Stimulated activated CD4-positive, alpha-beta T cell treated with anti-CD3 and anti-CD28 coated beads, Interleukin-1b, Interleukin-23, amount 100 ng/mL, for 24 hours (primary cell): ENCODE measurements at places on chromosomes 4 and X.

DNA sequence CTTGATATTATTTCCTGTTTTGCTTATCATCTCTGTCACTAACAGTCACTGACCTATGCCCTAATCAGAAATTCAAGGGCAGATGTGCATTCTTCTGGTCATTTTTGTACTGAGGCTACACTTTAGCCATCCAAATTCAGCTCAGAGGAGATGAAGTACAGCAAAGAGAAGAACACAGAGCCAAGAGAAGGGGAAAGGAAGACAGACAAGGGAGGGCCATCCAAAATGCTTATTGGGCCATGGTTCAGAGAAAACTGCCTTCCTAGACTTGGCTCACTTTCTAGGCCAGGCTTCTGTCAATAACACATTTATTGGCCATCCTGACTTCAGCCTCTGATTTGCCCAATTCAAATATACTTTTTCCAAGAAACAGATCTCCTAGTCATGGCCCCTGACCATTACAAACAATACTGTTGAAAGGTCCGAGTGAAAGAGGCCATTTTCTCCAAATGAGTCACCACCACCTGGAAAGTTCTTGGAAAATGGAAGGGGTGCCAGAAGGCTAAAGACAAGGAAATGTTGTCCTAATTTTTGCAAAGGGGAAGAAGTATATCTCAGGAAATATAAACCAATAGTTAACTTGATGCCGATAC, 56.4 kb downstream of the DCX start:
- no peak for DNase-seq

- no peak for DNase-seq
Observed at GRCh38 chrX:39328661-39329060, 527.4 kb downstream of the MID1IP1 start.

DNA sequence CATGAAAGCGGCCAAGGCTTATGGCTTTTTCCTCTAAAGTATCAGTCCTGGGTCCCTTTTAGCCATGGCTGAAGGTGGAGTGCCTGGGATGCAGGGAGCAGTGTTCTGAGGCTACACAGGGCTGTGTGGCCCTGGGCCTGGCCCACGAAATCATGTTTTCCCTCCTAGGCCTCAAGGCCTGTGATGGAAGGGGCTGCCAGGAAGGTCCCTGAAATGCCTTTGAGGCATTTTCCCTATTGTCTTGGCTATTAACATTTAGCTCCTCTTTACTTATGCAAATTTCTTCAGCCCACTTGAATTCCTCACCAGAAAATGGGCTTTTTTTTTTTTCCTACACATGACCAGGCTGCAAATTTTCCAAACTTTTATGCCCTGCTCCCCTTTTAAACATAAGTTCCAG, 657.0 kb downstream of the DACH2 start:
- no peak for DNase-seq

DNA sequence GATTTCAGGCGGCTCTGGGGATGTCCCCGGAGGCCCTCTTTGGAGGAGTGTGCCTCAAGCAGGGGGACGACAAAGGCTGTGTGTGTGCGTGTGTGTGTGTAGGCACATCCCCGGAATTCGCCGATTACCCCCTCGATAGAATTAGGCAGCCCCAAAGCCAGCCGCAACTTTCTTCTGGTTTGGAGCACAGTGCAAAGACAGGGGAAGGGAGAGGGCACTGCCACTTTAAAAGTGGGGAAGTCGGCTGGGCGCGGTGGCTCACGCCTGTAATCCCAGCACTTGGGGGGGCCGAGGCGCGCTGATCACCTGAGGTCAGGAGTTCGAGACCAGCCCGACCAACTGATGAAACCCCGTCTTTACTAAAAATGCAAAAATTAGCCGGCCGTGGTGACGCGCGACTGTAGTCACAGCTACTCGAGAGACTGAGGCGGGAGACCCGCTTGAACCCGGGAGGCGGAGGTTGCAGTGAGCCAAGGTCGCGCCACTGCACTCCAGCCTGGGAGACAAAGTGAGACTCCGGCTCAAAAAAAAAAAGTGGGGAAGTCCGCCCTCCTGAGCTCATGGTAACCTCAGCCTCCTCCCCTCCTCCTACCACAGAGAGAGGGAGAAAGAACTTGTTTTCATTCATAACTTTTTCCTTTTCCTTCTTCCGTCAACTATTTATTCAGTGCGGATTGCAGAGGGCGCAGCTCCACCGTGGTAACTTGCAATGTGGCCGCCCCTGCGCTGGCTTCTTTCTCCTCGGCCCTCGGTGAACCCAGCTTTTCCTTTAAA, 2.4 kb downstream of the SPRY1 start:
- DNase-seq, result no peak

GRCh38 chr4:47838445-47838844, 578 bp upstream of the CORIN start:
- no peak for DNase-seq

- no peak for DNase-seq
Observed at GRCh38 chrX:49155243-49155899, 7.2 kb upstream of the MAGIX start.

DNA sequence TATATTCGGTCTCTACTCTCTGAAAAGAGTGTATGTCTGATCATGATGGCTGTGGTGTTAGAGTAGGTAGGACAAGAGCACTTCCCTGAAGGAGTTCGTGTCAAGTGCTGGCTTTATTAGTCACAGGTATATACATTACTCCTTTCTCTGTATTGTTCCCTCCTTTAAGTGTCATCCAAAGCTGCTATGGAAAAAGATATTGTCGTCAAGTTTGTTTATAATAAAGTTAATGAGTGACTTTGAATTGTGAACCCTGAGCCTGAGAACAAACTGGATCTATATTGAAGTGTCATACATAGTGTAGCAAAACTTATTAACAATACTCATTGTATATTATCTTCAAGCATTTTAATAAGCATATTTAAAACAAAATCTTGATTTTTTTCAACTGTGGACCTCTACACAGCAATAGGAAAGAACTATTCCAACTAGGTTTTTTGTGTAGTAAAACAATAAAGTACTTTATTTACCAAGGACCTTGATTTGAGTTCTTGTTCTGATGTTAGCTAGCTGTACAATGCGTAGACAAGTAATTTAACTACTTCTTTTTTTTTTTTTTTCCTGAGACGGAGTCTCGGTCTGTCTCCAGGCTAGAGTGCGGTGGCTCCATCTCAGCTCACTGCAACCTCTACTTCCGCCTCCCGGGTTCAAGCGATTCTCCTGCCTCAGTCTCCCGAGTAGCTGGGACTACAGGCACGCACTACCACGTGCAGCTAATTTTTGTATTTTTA, 177.7 kb downstream of the RAPGEF2 start:
- no peak for DNase-seq

- DNase-seq, result no peak
Observed at GRCh38 chr4:180655886-180656285, 1587.3 kb upstream of the TENM3 start.

DNA sequence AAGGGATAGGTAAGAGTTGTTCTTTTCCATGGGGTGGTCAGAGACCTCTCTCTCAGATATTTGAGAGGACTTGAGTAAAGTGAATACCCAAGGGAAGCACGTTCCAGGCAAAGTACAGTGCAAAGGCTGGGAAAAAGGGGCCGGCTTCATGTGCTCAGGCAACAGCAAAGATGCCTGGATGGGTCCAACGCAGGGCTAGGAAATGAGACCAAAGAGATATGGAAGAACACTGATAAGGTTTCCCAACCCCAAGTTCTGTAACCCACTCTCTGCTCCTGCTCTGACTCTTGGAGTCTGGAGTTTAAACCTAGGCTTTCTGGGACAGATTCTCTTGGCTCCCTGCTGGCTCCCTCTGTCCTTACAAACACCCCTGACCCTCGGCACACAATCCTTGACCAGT, 36.2 kb upstream of the PROM1 start:
- no peak for DNase-seq

- no peak for DNase-seq
Observed at GRCh38 chr4:26161030-26161824, 159.6 kb upstream of the RBPJ start.

DNA sequence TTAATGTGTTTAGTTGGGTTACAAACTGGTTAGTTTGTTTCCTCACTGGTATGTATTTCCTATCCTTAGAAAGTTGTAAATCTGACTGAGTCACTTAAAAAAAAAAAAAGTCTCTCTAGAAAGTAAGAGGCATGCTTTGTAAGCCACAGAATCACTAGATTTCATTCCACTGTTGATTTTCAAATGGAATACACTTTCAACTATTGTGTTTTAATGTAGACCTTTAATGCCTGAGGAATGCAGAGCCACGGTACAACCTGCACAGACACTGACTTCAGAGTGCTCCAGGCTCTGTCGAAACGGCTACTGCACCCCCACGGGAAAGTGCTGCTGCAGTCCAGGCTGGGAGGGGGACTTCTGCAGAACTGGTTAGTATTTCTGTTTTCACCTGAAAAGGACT, 88.6 kb downstream of the HHIP start:
- no peak for DNase-seq

DNA sequence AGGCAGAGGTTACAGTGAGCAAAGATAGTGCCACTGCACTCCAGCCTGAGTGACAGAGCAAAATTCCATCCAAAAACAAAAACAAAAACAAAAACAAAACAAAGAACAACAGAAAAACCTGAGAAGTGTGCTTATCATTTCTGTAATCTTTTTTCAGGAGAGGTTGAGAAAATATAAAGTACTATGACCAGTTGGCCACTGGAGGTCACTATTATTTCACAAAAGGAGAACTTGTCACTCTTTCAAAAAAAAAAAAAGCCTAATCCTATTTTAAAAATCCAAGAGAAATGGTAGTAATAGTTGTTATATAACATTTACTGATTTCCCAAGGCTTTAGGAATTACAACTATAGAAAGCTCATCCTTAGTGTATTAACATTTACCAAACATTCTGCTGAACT, 24.9 kb upstream of the RNF150 start:
- no peak for DNase-seq

DNA sequence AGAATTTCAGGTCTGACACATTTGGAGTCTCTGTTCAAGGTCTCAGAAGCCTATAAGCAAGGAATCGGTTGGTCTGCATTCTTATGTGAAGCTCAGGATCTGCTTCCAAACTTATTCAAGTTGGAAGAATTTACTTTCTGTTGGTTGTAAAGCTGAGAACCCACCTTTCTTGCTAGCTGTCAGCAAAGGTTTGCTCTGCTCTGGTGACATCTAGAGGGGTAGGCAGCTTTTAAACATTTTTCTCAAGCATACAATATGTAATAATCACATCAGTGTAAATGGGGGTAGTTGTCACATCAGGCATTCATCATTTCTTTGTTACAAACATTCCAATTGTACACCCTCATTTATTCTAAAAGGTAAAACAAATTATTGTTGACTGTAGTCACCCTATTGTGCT, 935.2 kb downstream of the TRAM1L1 start:
- DNase-seq, result no peak

GRCh38 chr4:149897783-149898182, 82.1 kb upstream of the IQCM start:
- no peak for DNase-seq

DNA sequence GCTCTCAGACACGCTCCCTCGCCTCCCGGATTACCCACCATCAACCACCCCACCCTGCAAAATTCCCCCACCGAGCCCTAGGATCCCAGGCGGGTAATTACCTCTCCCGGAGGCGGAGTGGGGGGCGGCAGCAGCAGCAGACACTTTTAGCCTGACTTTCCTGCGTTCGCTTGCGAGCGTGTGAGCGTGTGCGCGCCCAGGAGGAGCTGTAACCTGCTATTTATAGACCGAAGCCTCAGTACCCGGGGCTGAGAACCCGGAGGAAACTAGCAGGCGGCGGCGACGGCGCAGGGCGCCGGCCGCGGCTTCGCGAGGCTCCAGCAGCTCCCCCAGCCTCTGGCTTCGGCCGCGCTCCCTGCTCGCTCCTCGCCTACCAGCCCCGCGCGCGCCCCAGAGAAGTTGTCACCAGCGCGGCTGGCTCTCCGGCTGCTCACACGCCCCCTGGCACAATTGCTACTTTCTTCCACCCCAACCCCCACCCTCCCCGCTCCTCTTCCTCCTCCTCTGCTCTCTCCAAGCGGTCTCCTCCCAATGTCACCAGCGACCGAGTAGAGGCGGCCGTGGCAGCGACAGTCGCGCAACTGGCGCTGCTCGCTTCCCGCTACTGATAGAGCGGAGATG, at the start of gene INPP4B:
INPP4B (minus strand) TSS at position 194 of the 621 bp plus-strand sequence.
- peak; percentile 45 for DNase-seq

- DNase-seq, result no peak
Observed at GRCh38 chr4:82705169-82705927, 93.2 kb downstream of the SCD5 start.

GRCh38 chr4:37453281-37453998, 208.9 kb downstream of the NWD2 start:
- peak; percentile 37 for DNase-seq

- no peak for DNase-seq
Observed at GRCh38 chrX:153941336-153942252, 2.8 kb downstream of the RENBP start.

DNA sequence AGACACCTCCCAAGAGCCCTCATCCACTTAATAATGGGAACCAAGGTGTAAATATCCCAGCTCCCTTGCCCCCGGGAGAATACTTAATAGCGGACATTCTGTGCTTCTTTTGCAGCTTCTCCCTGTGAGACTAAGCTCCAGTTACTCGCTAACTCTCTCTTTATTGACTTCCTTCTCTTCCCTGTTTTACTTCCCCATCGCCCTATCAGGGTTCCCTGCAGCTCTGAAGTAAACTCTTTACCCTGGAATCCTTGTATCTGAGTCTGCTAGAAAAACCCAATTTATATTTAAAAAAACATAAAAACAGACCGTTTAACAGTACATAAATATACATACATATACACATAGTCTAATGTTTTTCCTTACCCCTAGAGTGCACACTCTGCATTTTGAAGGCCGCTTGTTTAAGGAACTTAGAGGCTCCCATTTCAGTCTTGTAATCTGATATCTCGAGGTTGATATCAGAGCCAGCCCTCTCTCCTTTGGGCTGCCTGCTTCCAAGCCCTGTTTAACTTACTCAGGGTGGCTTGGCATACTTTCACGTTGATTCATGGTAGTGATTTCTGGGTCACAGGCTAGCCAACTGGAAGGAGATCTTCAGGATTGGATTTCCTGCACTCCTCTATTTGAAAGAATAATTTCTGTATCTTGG, 177.4 kb upstream of the SCML1 start:
- DNase-seq, result no peak

DNA sequence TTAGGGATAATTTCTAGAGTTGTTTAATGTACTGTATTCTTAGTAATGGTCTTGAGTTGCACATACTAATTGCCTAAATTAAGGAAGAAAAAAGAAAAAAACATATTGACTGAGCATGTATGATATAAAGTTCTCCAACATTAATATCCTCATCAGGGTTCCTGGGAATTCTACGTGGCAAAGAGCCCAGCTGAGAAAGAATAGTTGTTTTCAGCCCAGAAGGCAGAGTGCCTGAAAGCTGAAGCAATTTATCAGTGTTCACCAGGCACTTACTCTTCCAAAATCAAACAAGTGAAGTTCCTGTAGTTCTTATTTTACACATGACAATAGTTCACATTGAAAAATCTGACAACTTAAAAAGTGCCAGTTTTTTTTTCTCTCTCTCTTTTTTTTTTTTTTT, 27.7 kb downstream of the YIPF7 start:
- no peak for DNase-seq
